ENCODE measurements at places on chromosomes 1 and 21.

- no peak for DNase-seq
Measured at GRCh38 chr1:200454425-200454824, 44.6 kb upstream of the ZNF281 start.

DNA sequence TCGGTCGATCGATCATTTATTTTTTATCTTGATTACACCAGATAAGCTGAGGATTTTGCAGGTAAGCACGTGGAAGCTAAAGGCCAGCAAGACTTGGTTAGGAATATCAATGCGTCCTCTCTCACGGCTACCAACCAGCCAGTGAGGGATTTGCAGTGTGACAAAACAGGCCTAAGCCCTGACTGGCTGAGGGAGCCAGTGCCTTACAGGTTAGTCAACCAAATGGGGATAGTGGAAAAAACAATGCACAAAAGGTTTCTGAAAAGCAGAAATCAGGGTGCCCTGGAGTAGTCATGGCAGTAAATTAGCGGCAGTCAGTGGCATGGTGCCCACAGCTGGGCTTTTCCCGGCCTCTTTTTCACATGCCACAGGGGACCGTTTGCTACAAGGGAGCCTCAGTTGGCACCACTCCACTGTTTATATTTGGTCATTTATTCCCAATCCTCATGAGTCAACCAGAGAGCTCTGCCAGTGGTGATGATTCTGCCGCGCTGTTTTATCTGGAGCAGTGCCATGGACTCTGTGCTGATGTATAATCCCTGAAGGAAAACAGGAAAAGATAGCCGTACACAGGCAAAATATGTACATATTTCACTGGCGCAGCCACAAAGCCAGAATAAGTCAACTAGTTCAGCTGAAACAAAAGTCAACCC is 167.6 kb downstream of the RHOU start:
- no peak for DNase-seq

- DNase-seq = no peak
Measured at GRCh38 chr1:160251687-160252526, 10.4 kb downstream of the DCAF8 start.

- no peak for DNase-seq
Measured at GRCh38 chr1:106458866-106459265, 597.6 kb upstream of the PRMT6 start.

GRCh38 chr1:229440851-229441537 is 7.1 kb upstream of the ACTA1 start:
- no peak for DNase-seq

GRCh38 chr21:38081708-38082107 is 165.5 kb upstream of the KCNJ6 start:
- DNase-seq = no peak

DNA sequence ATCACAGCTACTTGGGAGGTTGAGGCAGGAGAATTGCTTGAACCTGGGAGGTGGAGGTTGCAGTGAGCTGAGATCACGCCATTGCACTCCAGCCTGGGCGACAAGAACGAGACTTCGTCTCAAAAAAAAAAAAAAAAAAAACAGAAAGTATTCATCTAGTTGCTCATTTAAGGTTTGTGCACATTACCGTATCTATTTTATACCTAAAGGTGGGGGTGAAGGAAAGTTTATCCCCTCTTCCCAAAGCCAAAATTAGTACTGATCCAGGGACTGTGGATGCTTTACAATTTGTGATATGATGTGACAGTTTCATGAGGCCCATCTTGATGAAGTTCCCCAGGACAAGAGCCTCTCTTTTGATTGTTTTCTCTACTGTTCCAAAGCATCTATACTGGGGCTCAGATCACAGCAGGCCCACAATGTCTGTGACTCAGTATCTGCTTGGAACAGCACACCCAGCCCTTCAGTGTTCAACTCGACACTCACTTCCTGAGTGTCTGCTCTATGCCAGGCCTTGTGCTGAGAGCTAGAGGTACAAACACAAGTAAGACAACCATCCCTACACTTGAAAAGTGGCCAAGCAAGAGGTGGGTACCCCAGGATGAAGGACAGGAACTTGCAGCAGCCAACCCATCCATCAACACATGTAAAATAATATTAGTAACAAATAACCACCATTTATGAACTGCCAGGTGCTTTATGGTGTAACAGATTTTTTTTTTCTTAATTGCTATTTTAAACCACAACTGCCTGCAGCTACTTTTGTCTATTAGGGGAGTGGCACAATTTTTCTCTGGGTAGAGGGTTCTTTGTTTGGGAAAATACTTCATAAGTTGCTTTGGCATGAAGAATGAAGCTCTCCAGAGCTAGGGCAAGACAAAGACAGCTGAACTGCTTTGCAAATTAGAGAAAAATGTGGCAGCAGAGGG is 29.0 kb upstream of the KHDRBS1 start:
- DNase-seq = no peak

- no peak for DNase-seq
Measured at GRCh38 chr1:15501208-15502032, 22.6 kb downstream of the CASP9 start.

DNA sequence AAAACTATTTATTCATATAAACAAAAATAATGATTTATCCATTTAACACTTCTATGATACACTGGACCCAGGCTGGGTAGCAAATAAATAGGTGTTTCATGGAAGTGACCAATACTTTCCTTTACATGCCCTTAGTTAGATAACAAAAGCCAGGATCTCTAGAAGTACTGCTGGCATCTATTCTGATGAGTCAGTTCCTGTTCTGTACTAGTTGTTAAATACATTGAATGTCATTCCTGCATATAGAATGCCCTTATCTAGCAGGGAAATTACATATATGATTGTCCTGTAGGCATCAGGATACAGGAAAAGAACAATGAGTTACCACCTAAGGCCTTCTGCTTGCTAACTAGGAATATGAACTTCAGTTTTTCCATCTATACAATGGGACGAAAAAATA is 130.8 kb downstream of the HFM1 start:
- DNase-seq = no peak

All from stimulated activated CD8-positive, alpha-beta memory T cell treated with anti-CD3 and anti-CD28 coated beads, Interleukin-4, amount 100 ng/mL, for 1 hour (primary cell).